ENCODE measurements at places on chromosomes 7 and 10. TPM values are rescaled to one million over a fixed set of nuclear protein-coding genes. Genes with fewer than 3 reads are reported as not detected.

Gene RPA3
- 22.0 TPM for total RNA-seq

Gene STEAP1B
- total RNA-seq = 1.7 TPM

Gene IRF5
- 7.8 TPM for total RNA-seq

Gene ACTL6B
- not detected for total RNA-seq

Gene LMBR1
- total RNA-seq = 38.0 TPM

Gene PLEKHA8
- 11.9 TPM for total RNA-seq

Gene CTAGE15
- not detected for total RNA-seq

Gene CYP3A4
- not detected for total RNA-seq

Gene ZFAND4
- total RNA-seq = 18.7 TPM

Gene C7orf57
- not detected for total RNA-seq

Gene MBL2
- 0.06 TPM for total RNA-seq

Gene DENND10
- 23.5 TPM for total RNA-seq

Gene TDRD1
- total RNA-seq = 0.13 TPM

Gene CISD1
- total RNA-seq = 30.8 TPM

Gene FBH1
- total RNA-seq = 93.0 TPM

Gene NPSR1
- total RNA-seq = not detected
